ENCODE measurements at places on chromosomes 16 and 17.

- DNase-seq: peak; percentile 31
Measured at GRCh38 chr16:4944333-4945281, 7.7 kb upstream of the PPL start.

DNA sequence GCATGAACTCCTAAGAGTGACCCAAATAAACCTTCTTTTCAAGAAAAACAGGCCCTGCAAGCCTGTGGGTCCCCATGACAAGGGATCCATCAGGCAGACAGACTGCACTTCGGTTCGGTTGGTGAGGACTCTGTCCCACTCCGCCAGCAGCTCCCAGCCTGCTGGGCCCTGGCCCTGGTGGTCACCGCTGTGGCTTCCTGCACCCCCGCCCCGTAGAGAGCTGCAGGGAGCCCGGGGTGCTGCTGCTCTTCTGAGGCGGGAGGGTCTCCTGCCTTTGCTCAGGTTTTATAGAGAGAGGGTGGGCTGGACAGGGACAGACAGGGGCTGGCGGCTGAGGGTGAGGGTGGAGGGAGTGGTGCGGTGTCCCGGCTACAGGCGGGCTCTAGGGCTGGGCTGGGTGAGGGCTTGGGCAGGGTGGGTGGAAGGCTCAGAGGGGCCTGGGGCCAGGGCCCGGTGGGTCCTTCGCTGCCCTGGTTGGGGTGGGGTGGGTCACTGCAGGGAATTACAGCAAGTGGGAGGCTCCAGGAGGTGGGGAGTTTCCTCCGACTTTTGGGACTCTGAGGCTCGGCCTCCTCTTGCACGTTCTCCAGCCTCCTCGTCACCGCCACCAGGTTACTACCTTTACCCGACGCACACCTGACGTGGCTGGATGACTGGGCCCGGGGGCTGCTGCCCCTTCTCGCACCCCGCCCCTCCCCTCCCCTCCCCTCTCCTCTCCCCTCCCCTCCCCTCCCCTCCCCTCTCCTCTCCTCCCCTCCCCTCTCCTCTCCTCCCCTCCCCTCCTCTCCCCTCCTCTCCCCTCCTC, 90.2 kb upstream of the CBX4 start:
- no peak for DNase-seq

DNA sequence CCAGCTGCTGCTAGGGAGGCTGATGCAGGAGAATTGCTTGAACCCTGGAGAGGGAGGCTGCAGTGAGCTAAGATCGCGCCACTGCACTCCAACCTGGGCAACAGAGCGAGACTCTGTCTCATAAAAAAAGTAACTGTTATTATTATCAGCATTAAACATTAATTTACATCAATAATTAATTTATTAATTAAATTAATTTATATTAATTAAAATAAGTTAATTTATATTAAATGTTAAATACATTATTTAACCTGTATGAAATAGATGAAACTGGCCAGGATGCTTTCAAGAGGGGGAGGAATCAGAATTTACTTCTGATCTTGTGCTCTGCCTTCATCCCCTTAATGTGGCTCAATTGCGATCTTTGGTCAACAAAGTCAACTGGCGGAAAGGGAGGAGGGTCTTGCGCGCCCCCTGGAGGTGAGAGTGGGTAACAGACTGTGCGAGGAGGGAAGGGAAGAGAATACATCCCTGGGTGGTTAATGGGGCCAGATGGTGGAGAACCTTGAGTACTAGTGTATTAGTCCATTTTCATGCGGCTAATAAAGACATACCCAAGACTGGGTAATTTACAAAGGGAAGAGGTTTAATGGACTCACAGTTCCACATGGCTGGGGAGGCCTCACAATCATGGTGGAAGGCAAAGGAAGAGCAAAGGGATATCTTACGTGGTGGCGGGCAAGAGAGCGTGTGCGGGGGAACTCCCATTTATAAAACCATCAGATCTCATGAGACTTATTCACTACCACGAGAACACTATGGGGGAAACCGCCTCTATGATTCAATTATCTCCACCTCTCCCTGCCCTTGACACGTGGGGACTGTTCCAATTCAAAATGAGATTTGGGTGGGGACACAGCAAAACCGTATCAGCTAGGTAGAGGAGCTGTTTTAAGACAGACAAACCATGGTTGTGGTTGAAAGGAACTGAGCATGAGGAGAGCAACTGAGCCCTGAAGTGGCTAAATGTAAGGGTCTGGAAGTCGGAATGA, 15.7 kb upstream of the CPPED1 start:
- DNase-seq: no peak

- DNase-seq: no peak
Measured at GRCh38 chr16:17729820-17730219, 259.1 kb upstream of the XYLT1 start.

DNA sequence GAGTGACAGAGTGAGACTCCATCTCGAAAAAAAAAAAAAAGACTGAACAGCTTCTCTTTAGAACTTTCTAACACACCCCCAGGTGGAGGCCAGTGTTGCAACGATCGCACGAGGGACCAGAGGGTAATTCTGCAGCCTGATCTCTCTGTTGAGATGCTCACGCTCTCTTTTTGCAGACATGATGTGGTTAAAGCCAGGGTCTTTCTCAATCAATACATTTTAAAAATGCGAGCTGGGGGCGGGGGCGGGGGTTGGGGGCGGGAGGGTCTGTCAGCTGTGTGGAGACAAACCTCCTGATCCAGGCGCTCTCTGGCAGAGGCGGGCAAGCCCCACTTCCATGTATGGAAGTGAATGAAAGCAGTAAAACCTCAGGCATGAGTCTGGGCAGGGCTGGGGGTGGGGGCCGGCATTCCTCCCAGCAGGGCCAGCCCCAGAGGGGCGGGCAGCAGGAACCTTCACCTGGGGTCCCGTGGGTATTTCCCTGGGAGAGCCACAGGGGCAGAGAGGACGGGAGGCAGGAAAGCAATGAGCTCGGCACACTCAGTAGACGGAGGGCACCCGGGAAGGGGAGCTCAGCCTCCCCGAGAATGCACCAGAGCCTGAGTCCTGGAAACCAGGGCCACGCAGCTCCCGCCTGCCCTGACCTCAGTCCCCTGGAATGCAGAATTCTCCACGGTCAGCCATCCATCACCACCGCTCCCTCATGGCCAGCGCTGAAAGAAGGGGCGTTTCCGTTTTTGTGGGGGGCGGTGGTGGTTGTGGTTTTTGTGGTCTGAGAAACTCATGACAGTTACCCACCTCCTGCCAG, 28.0 kb downstream of the NXN start:
- no peak for DNase-seq

- no peak for DNase-seq
Measured at GRCh38 chr17:44927696-44928095, 12.4 kb upstream of the GFAP start.

DNA sequence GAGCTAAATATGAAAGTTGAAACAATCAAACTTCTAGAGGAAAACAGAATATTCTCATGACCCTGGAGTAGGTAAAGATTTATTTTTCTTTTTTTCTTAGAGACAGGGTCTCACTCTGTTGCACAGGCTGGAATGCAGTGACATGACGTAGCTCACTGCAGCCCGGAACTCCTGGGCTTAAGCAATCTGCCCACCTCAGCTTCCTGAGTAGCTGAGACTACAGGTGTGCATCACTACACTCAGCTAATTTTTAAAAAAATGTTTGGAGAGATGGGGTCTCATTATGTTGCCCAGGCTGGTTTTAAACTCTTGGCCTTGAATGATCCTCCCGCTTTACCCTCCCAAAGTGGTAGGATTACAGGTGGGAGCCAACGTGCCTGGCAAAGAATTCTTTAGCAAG, 15.5 kb downstream of the IKZF3 start:
- no peak for DNase-seq
